ENCODE measurements at places on chromosomes 6 and 20.
A peak's percentile ranks its signal among the peaks of the same experiment; 100 is the strongest.

GRCh38 chr6:25963426-25964123 is 973 bp downstream of the TRIM38 start:
- peak; percentile 31 for DNase-seq

DNA sequence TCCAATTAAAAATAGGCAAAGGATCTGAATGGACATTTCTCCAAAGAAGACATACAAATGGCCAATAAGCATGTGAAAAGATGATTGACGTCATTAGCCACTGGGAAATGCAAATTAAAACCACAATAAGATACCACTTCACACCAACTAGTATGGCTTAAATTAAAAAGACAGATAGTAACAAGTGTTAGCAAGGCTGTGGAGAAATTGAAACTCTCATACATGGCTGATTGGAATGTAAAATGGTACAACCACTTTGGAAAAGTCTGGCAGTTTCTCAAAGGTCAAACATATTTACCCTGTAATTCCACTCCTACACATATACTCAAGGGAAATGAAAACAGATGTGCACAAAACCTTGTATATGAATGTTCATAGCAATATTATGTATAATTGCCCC is 83.6 kb downstream of the CEP57L1 start:
- no peak for DNase-seq

DNA sequence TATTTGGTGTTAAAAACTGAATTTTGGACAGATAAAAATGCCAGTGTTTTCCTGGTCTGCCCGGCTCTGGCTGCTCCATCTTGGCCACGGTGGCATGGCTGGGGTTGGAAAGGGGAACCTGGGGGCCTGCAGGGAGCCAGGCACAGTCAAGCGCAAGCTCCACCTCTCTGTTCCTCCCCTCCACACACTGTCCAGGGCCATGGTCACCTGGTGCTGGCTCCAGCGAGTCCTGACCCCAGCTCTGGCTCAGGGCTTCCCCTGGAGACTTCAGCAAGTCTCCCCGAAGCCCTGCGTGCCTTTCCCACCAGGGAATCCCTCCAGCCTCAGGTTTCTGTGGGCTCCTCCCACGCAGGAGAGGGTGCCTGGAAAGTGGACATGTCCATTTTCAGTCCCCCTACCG is 298.5 kb downstream of the QKI start:
- DNase-seq: peak; percentile 41

DNA sequence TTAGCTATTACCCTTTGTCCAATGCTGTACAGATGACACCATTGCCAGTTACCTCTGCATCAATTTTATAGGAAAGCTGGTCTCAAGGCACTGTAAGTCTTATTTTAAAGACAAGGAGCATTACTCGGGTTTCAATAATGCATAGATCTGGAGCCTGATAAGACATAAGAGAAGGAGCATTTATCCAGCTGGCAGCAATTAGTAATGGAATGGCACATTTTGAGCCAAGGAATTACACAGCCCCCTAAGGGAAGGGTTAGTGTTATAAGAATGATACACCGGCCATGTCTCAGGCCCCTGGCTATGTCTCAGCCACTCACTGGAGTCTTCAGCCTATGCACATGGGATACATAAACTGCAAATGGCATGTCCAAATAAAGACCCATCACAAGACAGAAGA is 23.1 kb upstream of the TMEM242 start:
- DNase-seq: no peak

- DNase-seq: no peak
These were observed 98.8 kb upstream of the CITED2 start for GRCh38 chr6:139473231-139473701.

DNA sequence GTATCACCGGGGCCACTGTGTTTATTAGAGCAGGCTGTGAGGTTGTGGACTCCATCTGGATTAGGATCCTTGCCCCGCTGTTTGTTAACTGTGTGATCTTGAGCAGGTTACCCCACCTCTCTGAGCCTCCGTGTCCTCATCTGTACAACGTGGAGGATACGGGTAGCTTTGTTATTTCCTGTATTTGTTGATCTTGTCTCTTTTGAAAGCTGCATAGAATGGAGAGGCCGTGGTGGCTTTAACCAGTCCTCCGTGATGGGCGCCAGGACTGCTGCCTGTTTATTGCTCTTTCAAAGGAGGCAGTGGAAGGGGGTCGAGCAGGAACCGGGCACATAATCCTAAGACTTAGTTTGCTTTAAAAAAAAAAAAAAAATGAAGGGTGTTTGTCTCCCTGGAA is 22.9 kb downstream of the BCAS4 start:
- DNase-seq: no peak

DNA sequence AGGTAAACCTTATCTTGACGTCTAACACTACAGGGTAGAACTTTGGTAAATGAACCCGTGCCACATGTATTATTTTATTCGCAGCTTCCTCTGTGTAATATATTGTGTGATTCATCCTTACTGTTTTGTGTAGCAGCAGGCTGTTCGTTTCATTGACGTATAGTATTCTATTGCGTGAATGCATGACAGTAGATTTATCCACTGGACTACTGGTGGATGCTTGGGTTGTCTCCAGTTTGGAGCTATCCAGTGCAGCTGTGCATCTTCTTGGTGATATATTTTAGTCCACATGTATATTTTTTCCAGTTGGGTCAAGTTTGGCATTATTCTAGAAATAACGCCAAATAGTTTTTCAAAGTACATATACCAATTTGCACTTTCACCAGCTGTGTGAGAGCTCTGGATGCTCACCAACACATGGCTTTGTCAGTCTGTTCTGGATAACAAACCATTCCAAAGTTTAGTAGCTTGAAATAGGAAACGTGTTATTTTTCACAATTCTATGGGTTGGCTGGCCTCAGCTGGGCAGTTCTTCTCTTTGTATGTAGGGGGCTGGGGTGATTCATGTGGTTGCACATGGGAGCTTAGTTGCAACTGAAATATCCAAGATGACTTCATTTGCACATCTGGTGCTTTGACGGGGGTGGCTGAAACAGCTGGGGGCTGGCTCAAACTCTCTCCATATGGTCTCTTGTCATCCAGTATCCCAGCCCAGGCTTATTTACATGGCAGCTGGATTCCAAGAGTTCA is 9.3 kb downstream of the ECT2L start:
- no peak for DNase-seq

GRCh38 chr6:133428295-133428694 is 187.1 kb downstream of the EYA4 start:
- DNase-seq: no peak

DNA sequence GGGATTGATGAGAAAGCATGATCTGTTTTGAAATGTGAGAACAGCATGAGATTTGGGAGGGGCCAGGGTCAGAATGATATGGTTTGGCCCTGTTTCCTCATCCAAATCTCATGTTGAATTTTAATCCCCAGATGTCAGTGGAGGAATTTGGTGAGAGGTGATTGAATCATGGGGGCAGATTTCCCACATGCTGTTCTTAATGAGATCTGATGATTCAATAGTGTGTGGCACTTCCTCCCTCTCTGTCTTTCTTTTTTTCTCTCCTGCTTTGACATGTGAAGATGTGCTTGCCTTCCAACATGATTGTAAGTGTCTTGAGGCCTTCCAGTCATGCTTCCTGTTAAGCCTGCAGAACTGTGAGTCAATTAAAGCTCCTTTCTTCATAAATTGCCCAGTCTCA is 1060.3 kb upstream of the CITED2 start:
- no peak for DNase-seq

GRCh38 chr6:387293-387741 is 4.2 kb upstream of the IRF4 start:
- DNase-seq: no peak

GRCh38 chr6:165045631-165046030 is 263.8 kb downstream of the C6orf118 start:
- no peak for DNase-seq

DNA sequence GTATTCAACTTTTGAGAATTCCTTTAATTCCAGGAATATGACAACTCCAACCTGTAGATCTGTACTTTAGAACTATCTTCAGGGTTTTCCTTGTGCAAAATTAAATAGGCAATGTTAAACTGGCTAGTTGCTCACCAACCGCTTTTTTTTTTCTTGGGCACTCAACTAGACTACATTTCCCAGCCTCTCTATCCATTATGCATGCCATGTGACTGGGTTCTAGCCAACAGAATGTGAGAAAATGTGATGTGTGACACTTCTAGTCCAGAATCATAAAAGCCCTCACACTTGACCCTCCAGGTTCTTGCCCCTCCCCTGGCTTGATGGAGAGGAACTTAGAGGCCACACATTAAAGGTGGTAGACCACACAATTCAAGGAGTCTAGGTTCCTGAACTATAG is 166.0 kb downstream of the LMBRD1 start:
- no peak for DNase-seq

DNA sequence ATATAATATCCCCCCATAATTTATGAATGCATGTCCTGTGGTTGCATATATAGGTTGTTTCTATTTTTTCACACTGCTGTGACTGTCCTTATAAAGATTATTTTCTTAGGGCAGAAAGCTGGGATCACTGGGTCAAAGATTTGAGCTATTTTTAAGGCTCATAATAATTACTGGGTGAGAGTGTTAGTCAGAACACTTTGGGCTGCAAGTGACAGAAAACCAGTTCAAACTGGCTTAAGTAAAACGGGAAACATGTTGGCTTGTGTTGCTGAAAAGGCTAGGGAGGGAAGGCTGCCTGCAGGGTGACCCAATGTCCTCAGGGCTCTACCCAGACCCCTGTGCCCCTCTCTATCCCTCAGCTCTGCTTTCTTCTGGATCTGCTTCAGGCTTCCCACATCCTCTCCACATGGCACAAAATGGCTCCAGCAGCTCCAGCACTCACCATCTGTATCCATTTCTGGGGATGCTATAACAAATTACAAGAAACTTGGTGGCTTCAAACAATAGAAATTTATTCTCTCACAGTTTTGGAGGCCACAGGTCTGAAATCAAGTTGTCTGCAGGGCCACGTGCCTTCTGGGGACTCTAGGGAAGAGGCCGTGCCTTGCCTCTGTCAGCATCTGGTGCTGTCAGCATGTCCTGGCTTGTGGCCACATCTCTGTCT is 33.1 kb upstream of the MLN start:
- no peak for DNase-seq

DNA sequence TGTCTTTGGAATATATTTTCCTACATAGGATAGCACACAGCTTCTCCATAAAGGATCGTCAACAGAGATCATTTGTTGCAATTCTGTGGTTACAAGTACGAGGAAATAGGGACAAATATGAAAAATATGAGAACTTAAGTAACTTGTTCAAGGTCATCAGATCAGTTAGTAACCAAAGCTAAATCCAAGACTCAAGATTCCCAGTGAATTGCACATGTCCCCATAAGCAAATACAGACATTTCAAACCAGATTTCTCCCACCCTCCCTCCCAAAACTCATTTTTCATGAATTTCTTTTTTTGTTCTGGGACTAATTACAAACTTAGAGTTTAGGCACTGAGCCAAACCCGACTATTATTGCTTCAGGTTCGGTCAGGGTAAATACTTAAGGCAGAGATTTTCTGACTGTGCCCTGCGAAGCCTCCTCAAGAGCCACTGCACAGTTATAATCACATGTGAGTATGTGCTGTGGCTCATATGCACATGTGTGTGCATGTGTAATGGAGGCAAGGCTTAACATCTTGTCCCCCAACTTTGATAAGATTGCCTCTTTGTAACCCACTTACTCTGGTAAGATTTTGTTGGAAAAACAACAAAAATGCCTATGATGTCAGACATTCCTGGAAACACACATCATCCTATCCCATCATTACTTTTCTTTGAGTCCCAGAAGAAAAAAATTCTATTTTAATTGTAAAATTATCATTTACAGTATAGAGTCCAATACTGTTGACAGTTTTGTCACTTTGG is 216.2 kb downstream of the CD83 start:
- no peak for DNase-seq

GRCh38 chr6:158674342-158675131 is 24.7 kb downstream of the SYTL3 start:
- no peak for DNase-seq

DNA sequence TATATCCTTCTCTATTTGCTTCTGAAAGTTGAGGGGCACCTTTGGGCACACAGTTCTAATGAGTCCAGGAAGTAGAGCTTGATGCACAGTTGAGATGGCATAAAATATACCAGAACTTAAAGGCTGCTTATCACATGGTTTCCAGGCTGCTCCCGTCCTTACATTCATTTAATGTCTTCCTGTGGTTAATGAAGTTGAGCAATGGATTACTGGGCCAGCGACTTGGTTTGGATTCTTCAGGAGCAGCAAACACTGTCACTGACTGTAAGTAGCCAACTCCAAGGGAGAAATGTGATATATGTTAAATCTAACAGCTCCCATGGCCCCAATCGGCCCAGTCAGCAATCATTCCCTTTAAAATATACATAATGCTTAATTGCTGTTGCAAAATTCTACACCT is 9.0 kb upstream of the TSHZ2 start:
- DNase-seq: no peak

GRCh38 chr6:108114841-108115597 is 40.5 kb upstream of the OSTM1 start:
- DNase-seq: peak; percentile 61

DNA sequence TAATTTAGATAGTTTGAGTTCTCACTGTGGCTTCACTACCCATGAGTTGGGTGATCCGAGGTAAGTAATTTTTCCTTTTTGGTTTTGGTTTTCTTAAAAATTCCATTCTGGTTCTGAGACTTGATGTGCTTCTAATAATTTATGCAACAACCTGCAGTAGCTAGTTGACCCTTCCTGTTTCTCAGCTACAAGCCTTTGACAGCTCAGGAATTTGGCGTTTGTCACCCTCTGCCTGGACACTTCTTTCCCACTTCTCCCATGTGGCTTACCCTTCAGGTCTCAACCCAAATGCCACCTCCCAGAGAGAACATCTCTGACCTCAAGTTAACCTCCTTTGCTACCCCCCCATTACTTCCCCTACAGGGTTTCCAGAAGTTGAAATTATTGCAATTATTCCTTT is 49.7 kb upstream of the TSHZ2 start:
- no peak for DNase-seq

GRCh38 chr6:166684170-166684569 is 57.1 kb upstream of the RPS6KA2 start:
- DNase-seq: no peak

DNA sequence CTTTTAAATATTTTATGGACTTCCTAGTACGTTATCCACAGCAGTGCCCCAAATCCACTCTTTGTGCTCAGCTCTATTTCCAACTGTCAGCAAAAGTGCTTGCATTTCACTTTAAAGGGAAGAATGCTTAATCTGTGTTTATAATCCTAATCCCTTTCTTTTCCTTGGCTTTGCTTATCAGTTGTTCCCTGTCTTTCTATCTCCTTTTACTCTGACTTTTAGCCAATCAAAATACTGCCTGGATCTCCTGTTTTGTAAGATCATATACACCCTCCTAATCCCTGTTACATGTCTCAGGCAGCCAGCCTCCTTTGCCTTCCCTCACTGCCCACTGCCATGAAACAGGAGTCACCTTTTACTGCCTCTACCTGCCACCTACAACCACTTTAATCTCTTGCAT is 102.9 kb downstream of the AIG1 start:
- no peak for DNase-seq

DNA sequence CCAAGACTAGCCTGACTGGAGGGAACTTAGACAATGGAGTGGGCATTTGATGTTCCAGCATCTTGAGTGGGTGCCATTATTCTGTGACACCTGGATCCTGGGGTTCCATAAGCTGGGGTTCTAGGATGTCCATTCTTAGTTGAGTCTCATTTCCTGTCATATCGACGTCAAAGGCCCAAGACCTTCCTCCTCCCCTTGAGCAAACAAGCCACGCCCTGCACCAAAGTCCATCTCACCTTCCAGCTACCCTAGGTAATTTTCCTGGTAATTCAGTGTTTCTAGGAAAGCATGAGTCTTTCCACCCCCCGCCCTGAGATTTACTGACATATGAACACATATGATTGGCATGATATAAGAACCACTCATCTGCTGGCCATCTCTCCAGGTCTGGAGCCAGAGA is at the start of gene TRIM40:
Gene TRIM40 (plus strand): TSS at position 384 of the 400 bp plus-strand sequence. CDS start 897 bp downstream, outside the sequence.
- no peak for DNase-seq
